ENCODE measurements at places on chromosomes 7 and 10.
A peak's percentile ranks its signal among the peaks of the same experiment; 100 is the strongest.

DNA sequence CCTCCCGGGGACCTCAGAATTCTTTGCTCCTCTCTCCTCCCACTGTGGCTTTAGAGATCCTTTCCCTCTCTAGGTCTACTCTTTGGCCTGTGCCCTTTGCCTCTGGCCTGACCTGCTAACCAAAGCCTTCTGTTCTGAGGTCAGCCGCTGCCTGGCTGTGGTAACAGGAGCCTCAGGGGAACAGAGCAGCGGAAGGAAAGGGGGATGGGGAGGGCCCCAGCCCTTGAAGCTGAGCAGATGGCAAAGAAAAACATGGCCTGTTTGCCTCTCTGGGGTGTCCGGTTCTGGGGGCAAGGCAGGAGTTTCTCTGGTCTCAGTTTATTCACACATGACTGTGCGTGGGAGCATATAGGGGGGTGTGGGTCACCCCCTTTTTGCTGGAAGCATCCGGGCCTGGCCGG lies 28.2 kb downstream of the COL26A1 start:
- DNase-seq, result peak; percentile 56

DNA sequence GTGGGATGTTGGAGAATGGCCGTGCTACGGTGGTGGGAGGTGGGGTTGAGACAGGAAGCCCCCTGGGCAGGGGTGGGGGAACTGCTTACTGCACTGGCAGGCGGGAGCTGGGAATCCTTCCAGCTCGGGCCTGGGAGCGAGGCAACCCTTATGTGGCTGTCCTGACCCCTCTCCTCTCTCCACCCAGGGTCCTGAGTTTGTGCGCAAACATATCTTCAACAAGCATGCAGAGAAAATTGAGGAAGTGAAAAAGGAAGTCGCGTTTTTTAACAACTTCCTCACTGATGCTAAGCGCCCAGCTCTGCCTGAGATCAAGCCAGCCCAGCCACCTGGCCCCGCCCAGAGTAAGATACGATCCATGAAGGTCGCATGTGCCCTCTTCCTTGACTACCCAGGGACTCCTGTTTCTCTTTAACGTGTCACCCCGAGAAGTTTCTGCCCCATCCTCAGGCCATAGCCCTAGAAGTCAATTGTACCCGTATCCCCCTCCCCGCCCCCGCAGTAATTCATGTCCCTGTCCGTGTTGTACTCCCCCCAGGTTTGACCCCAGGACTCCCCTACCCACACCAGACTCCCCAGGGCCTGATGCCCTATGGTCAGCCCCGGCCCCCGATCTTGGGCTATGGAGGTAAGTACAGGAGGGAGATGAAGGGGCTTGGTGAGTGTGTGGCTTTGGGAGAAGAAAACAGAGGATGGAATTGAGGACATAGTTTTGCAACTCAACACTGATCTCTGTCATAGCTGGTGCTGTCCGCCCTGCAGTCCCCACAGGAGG lies 1.8 kb downstream of the UFSP1 start:
- no peak for DNase-seq

DNA sequence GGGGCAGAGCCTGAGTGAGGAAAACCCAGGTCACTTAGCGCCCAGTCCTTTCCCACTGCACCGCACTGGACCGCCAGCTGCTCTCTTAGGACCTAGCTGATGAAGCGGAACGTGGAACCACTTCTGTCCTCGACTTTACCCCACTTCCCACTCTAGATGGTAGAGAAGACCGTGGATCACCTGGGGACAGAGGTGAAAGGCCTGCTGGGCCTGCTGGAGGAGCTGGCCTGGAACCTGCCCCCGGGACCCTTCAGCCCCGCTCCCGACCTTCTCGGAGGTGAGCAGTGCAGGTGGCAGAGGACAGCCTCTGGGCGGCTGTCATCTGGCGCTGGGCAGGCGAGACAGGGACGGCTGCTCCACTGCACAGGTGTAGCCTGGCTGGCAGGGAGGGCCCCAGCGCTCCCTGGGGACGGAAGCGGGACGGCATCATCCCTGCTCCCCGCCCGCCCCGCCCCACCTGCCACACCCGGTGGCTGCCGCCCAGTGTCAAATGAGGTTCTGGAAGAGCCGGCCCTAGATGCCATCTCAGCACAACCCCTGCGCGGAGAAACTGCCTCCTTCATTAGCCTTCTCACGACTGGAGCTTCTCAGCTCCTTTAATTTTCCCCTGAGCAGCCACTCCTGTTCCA lies 11.7 kb downstream of the PLAC9 start:
- DNase-seq, result no peak

DNA sequence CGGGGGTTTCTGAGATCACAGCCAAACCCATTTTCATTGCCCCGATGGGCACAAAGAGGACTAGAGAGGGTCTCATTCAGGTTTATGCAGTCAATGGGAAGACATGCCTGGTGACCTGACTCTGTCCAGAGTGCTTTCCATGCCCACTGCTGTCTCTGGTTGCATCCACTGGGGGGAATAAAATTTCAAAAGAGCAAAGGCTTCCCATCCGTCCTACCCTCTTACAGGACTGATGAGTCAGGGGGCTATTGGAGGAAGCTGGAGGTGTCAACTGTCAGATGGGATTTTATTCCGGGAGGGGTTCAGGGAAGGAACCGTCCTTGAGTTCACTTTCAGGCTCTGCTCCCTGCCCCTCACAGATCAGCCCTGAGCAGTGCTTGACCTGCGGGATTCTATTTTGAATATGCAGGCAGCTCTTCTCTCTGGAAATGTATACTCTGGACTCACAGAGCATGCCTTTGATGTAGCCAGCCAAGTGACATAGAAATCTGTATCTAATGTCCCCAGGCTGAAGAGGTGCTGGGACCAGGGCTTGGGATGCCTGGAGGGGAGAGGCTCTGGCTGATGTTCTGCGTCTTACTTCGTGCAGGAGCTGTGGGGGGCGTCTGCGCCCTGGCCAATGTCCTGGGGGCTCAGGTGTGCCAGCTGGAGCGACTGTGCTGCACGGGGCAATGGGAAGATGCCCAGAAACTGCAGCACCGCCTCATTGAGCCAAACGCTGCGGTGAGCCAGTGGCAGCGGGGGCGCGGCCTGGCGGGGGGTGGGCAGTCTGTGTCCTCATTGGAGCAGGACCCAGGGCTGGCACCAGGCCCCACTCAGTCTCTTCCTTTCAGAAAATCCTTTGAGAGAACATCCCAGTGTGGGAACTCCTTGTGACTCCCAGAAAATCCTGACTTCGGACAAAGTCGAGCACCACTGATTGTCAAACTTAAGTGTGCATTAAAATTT lies 12.0 kb downstream of the C10orf62 start:
- no peak for DNase-seq

- DNase-seq, result no peak
Observed at GRCh38 chr10:118950997-118951637, 78.4 kb upstream of the NANOS1 start.

GRCh38 chr10:127612-128432 lies 7.4 kb upstream of the ZMYND11 start:
- peak; percentile 18 for DNase-seq

DNA sequence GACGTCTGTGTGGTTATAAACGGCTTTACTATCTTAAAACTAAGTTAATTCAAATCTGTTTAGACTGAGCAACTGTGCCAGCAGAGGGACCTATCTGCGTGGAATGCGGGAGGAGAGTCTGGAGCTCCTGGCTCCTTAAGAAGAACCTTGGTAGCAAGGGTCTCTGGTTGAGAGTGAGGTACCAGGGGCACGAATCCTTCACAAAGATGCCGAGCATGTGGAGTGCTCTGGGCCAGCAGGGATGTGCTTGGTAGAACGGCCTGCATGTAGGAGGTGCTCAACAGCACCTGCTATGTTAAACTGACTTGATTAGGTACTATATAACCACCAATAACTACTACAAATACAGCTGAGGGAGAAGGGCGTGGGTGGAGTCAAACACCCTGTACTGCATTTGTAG lies 102.6 kb downstream of the VIPR2 start:
- no peak for DNase-seq

- DNase-seq, result peak; percentile 1
Observed at GRCh38 chr10:43946445-43946844, 297.8 kb upstream of the ZNF32 start.

DNA sequence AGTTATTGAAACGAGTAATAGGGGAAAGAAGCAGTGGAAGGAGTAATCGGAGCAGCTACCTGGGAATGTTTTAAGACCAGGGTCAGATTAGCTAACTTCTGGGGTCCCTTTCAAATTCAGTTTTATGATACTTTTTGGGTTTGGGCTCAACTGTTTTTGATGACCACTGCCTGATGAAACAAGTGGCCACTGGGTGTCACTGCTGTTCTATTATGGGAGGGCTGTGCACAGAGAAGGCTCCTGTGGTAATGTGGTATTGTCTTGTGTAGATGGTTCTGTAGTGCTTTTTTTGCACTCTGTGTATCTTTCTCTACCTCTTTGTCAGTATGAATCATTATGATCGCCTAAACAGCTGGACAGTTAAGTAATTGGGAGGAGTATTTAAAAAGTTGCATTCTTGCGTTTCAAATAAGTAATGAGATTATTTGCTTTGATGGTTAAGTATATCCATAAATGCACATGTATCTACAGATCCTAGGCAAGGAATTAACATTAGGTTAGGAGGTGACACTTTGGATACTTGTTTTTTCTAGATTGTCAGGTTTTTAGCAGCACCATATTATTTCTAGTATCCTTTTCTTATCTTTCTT lies 128.4 kb downstream of the ABCA13 start:
- peak; percentile 72 for DNase-seq

- peak; percentile 57 for DNase-seq
Observed at GRCh38 chr7:64946772-64947171, 43.7 kb downstream of the ZNF273 start.

DNA sequence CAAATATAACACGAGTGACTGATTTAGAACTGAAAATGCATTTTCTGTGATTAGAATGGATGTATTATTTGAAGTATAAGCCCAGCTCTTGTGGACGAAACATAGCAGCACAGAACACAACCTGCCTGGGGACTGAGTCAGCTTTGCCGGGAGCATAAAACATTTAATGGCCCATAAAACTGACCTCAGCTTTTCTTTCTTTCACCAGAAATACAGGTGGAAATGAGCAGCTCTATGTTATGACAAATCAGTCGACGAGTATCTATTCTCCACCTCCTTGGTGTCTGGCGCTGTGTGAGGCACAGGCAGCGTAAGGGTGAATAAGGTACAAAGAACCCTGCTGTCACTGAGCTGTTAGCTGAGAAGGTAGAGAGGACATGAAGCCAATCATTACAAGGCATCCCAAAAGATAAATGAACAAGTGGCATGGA lies 471.6 kb upstream of the AKR1E2 start:
- no peak for DNase-seq

GRCh38 chr10:124436191-124436638 lies 13.6 kb downstream of the NKX1-2 start:
- DNase-seq, result no peak

- DNase-seq, result no peak
Observed at GRCh38 chr10:72063703-72064391, 24.5 kb downstream of the SPOCK2 start.

DNA sequence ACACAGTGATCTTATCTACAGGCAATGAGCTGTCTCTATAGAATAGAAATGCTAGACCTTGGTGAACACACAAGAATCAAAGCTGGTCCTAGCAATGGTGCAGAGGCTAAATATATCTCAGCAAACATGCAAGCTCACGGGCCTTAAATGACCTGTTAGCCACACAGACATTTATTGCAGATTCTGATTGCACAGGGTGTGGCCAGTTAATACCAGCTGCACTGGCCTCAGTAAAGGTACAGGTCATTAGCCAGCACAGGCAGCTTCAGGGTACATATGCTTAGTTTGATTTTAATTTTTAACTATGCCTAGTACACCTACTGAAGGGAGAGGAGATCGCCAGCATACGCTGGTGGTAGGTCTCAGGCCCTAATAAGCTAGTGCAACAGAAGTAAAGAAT lies 265.4 kb upstream of the DGKB start:
- no peak for DNase-seq

DNA sequence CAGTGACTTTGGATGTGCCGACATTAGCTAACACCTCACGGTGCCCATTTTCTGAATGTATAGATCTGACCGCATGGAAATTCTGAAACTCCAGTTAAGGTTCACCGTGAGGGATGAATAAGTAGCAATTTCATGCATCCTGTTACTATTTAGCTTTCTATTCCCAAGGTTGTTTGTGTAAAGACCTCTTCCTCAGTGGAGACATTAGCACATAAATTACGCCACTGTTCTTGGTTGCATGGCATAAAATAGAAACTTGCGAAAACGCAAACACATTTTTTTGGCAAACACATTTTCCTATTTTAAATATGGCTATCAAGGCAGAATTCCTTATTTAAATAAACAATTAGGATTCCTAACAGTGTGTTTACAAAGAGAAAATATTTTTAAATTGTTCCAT lies 36.5 kb downstream of the DENND2A start:
- DNase-seq, result no peak
